Activated naive CD4-positive, alpha-beta T cell treated with anti-CD3 and anti-CD28 coated beads for 36 hours (primary cell): ENCODE measurements at places on chromosomes 5 and 9.

- DNase-seq, result no peak
Measured at GRCh38 chr9:114896344-114896743, 34.0 kb downstream of the TNFSF8 start.

DNA sequence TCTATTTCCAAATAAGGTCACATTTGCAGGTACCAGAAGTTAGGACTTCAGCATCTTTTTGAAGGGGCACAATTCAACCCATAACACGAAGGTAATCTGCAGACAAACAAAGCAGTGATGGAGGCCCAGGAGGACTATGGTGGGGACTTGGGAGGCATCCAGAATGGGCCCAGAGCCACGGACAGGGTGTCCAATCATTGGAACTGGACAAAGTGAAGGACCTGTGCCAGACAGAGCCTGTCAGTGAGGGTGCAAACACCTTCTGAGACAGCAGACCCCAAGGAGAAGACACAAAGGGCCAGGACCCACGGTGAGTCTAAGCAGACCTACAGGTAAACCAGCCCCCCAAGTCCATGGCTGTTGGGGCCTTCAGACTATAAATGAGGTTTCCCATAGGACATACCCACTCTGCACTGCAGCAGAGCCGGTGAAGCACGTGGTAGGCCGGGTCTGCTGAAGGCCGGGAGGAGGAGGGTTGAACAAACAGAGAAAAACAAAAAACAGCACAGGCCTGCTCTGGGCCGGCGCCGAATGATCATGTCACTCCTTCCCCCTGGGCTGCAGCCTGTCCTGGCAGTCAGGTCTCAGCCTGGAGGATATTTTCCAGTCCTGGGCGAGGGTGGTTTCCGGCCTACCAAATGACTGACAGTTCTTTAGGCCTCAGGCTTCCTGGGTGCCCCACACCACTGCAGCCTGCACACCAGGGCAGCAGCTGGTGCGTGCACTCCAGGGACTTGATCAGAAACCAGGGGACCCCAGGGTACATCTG, 84.4 kb downstream of the COL23A1 start:
- DNase-seq, result no peak

- no peak for DNase-seq
Measured at GRCh38 chr9:107759823-107760166, 270.2 kb upstream of the KLF4 start.

DNA sequence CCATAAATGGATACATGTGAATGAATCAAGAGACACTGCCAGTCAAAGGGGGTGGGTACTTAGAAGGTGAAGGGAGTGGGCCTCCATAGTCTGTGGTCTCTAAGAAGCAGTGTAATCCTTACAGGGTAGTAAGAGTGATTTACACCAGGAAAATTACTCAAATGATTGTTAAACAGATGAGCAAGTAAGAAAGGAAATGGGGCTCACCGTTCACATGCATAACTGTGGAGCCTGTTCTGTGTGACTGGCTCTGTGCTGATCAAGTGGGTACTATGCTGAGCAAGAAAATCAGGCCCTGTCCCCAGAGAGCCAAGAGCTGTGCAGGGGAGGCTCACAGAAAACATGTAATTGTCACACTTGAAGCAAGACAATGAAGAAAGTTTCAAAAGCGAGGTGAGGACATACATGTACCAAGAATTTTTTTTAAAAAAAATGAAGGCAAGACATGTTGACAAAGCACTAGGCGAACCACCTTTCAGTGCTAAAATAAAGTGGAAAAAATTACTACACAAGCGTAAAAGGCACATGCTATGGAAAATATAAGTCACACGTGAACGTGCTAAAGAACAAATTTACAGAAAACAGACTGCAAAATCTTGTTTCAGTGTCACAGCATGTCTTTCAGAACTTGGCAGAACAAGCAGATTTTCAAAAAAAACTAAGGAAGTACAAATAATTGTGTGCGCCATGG, 2.5 kb downstream of the BTNL8 start:
- peak; percentile 13 for DNase-seq

DNA sequence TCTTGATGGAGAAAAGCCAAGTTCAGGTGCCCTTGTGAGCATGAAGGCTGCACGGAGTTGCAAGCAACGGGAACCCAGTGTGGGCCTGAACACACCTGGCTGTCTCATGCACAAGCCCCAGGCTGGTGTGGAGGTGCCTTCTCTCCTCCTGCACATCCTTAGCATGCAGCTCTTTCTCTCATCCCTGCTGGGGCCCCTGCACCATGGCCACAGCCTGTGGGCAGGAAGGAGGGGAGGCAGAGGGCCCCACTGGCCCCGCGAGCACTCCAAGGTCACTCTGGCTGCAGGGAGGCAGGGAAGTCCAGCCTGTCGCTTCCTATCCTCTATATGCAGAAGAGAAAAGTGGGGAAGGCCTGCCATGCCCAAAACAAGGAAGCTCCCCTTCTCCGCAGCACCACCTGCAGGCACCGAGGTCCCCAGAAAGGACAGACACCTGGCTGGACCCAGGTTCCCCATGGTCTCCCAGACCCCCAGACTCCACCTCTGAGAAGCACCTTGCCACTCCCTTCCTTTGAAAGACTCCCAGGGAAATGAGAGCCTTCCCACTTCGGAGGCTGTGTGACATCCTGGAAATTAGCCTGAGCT, 18.6 kb downstream of the STKLD1 start:
- no peak for DNase-seq

DNA sequence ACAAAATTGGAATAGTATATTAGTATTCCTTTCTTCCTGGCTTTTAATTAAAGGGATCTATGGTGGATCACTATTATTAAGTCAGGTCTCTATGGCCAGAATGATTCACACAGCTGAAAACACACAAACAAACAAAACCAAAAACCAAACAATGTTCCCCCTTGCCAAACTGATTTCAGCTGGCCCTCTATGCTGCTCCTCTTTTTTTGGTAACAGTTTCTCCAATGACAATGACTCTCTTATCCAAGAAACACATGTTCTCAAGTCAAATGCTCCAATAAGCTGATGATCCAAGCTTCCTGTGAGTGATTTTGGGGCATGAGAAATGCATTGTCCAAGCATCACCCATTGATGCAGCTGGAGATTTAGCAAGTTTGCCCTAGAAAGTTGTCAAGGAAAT, 193.4 kb upstream of the TUT7 start:
- DNase-seq, result no peak

DNA sequence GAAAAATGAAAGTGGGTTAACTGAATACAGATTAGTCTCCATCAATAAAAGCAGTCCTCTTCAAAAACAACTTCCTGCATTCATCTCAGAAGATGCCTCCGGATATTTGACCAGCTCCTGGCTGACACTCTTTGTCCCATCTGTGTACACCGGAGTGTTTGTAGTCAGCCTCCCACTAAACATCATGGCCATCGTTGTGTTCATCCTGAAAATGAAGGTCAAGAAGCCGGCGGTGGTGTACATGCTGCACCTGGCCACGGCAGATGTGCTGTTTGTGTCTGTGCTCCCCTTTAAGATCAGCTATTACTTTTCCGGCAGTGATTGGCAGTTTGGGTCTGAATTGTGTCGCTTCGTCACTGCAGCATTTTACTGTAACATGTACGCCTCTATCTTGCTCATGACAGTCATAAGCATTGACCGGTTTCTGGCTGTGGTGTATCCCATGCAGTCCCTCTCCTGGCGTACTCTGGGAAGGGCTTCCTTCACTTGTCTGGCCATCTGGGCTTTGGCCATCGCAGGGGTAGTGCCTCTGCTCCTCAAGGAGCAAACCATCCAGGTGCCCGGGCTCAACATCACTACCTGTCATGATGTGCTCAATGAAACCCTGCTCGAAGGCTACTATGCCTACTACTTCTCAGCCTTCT, 16.6 kb downstream of the F2R start:
- DNase-seq, result no peak

- DNase-seq, result peak; percentile 87
Measured at GRCh38 chr9:136847826-136848392, 1.3 kb upstream of the PHPT1 start.

GRCh38 chr9:77290373-77290772, 113.0 kb downstream of the VPS13A start:
- no peak for DNase-seq

DNA sequence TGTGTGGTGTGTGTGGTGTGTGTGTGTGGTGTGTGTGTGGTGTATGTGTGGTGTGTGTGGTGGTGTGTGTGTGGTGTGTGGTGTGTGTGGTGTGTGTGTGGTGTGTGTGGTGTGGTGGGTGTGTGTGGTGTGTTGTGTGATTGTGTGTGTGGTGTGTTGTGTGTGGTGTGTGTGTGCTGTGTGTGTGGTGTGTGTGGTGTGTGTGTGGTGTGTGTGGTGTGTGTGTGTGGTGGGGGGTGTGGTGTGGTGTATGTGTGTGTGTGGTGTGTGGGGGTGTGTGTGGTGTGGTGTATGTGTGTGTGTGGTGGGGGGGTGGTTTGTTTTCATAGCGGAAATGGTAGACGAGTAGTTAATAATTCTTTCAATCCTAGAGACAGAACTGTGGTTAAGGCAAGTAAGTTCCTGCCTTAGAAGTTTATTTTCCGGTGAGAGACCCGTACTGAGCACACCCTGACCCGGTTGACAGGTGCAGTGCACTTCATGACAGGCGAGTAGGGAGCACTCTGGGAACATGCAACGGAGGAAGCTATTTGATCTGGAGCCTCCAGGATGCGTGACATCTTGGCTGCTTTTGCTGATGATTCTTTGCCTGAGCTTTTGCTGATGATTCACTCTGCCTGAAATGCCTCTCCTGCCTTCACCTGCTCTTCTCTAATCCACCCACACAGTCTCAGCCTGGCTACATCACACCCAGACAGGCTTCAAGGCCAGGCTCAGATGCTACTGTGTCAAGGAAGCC, 21.7 kb upstream of the FAT2 start:
- DNase-seq, result peak; percentile 82

DNA sequence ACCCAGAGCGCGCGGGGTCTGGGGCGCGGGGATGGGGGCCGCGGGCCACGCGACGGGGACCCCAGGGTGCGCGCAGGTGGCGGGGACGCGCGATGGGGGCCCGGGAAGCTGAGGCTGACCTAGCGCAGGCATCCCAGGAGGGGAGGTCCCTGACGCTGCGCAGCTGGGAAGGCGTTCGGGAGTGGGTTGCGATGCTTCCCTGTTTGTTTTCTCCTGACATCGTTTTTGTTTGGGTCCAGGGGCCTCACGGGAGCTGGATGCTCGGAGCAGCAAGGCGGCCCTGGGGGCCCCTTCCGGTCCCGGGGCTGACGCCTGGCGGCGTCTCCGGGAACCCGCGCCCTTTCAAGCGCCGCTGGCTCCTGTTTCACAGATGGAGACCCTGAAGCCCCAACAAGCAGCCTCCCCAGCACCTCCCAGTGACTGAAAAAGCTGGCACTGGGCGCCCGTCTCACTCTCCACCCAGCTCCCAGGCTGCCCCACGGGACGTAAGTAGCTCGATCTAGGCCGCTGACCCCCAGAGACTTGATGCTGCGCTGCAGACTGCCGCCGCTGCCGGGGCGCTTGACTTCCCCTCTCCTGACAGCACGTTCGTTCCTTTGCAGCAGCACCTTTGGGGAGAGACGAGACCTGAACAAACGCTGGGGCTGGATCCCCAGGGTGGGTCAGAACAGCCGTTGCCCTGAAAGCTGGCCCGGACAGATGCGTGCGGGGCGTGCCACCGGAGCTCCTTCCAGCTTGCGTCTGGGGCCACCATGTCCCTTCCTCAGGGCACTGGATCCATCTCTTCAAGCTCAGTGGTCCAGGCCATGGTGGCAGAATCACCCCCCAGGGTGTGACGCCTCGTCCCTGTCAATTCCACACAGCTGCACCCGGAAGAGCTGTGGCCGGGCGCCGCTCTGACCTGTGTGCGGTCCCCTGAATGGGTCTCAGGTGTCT, 593 bp downstream of the BRD3OS start:
- DNase-seq, result peak; percentile 59

DNA sequence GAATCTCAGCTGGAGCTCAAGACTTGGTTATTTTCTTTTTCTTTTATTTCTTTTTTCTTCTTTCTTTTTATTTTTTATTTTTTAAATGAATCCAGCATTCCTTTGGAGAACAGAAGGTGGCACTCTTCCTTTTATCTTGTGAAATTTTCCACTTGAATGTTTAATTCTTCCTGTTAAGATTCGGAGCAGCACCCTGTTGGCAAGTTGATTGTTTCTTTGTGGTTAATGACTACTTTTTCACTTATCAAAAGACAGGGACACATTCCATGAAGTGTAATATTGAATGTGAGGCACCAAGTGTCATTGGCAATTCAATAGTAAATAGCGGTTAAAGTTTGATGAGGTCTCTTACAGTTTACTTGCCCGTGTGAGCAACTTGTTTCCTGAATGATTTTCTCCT, 240.5 kb upstream of the CHD1 start:
- no peak for DNase-seq

DNA sequence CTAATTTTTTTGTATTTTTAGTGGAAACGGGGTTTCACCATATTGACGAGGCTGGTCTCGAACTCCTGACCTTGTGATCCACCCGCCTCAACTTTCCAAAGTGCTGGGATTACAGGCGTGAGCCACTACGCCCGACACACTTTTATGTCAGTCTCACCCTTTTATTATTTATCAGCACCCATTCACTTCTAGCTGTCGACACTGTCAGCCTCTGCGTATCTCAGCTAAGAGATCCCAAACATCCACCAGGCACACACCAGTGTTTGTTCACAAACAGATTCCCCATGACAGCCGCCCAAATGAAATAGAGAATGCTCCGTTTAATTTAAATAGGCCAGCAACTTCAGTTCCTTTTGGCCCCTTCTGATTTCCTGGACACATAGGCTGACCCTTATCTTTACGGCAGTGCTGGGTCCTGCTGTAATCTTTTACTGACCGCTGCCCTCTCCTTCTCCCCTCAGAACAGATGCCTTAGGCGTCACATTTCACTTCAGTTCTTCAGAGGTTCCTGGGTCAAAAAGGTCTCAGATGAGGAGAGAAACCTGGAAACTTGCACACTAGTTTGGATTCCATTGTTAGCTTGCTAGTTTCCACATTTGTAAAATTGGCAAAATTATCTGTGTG, 43.1 kb upstream of the CKMT2 start:
- no peak for DNase-seq

DNA sequence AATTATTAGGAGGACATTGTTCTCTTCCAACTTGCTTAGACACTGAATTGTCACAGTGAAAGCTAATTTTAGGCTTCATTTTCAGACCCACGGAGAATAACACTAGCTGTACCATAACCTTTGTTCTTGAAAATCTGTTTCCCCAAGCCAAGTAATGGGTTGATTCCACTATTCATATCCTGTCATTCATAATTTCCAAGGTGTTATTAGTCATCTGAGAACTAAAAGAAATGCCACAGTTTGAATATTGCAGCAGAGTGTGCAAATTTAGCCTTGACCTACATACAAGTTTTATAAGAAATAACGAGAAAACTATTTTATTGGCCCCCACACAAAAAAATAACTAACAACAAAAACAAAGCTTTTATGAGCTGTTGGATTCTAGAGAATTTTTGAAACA, 148.5 kb upstream of the TYRP1 start:
- no peak for DNase-seq

GRCh38 chr5:173542964-173543363, 73.5 kb downstream of the BOD1 start:
- no peak for DNase-seq
